Thoracic aorta endothelial cell (primary cell): ENCODE measurements at places on chromosomes 2 and 18. TPM values are rescaled to one million over a fixed set of nuclear protein-coding genes. Genes with fewer than 3 reads are reported as not detected.

Gene CNNM3
- 9.2 and 9.6 TPM in 2 replicates for total RNA-seq

Gene APOB
- 1.3 and 1.8 TPM in 2 replicates for total RNA-seq

Gene RNF152
- total RNA-seq: 35.0 and 43.4 TPM in 2 replicates

Gene MRPS9
- 27.9 and 30.2 TPM in 2 replicates for total RNA-seq

Gene OSBPL6
- 11.8 and 14.6 TPM in 2 replicates for total RNA-seq

Gene KCNG2
- not detected in 2 replicates for total RNA-seq

Gene CRYGD
- not detected in 2 replicates for total RNA-seq

Gene XRCC5
- total RNA-seq: 418 and 432 TPM in 2 replicates

Gene DSG4
- not detected in 2 replicates for total RNA-seq

Gene NBAS
- 82.6 and 92.3 TPM in 2 replicates for total RNA-seq

Gene SERPINB13
- total RNA-seq: 0.13 TPM in 1 of 2 replicates, not detected in the other

Gene MDH1B
- total RNA-seq: 0.27 and 0.65 TPM in 2 replicates

Gene SP110
- 10.0 and 12.1 TPM in 2 replicates for total RNA-seq

Gene ROCK2
- total RNA-seq: 111 and 114 TPM in 2 replicates

Gene C18orf32
- total RNA-seq: 13.6 and 13.9 TPM in 2 replicates

Gene SCG2
- total RNA-seq: not detected in 2 replicates

Gene SPATA3
- total RNA-seq: not detected in 2 replicates

Gene ASNSD1
- 95.8 and 99.3 TPM in 2 replicates for total RNA-seq

Gene PPP1R1C
- total RNA-seq: 0.43 and 0.53 TPM in 2 replicates

Gene PROM2
- under 0.01 and 0.29 TPM in 2 replicates for total RNA-seq

Gene AQP12B
- not detected in 2 replicates for total RNA-seq

Gene ANKRD29
- total RNA-seq: 0.27 and 2.2 TPM in 2 replicates

Gene SLC11A1
- 0.13 TPM in 1 of 2 replicates, not detected in the other for total RNA-seq

Gene EPB41L3
- total RNA-seq: 129 and 167 TPM in 2 replicates

Gene OR6B2
- not detected in 2 replicates for total RNA-seq

Gene CYP26B1
- total RNA-seq: 0.53 and 1.1 TPM in 2 replicates

Gene GPR39
- total RNA-seq: 0.13 TPM in 1 of 2 replicates, not detected in the other

Gene IL1F10
- total RNA-seq: not detected in 2 replicates

Gene BBS5
- total RNA-seq: 5.1 and 6.3 TPM in 2 replicates

Gene UCN
- total RNA-seq: 0.13 and 0.36 TPM in 2 replicates
